ENCODE measurements at places on chromosomes 6 and 20. TPM values are rescaled to one million over a fixed set of nuclear protein-coding genes. Genes with fewer than 3 reads are reported as not detected.
A peak's percentile ranks its signal among the peaks of the same experiment; 100 is the strongest.

GRCh38 chr6:15426395-15426794 is 180.5 kb downstream of the JARID2 start:
- no peak overlapping the region for H3K27ac ChIP-seq
- no peaks in the 10 kb centered on the region for H3K4me1 ChIP-seq
- no peaks in the 10 kb centered on the region for H3K36me3 ChIP-seq
- no peaks in the 10 kb centered on the region for H3K27me3 ChIP-seq
- DNase-seq: no peak
- H3K4me3 ChIP-seq: no peak overlapping the region

DNA sequence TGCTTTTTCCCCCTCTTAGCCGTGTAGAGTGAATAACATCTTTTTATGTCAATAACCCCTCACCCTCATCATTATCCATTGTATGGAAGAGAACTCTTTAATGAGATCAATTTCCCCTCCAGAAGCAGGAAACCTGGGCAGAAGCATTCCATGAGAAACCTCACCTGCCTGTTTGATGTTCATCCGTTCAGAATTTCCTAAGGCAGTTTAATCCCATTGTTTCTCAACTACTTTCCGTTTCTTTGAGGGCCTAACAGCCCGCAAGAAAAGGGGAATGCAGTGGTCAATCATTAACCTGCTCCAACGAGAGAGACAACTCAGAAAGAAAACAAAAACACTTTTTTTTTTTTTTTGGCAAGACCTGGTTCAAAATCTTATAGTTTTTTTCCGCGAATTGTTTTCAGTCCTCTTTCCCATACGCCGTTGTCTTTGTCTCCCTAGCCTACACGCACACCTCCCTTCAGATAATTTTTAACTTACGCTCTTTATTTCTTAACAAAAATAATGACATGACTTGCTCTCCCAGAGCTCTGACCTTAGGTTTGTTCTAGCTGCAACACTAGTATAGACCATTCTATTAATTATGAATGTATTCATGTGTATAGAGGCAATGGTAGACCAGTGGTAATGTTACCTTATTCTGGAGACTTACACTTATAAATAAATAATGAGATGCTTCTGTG is 25.6 kb upstream of the ID4 start:
- peak overlapping the region; percentile 24 for H3K27ac ChIP-seq
- H3K36me3 ChIP-seq: no peaks in the 10 kb centered on the region
- no peaks in the 10 kb centered on the region for H3K4me1 ChIP-seq
- no peak for DNase-seq
- no peaks in the 10 kb centered on the region for H3K27me3 ChIP-seq

- DNase-seq: no peak
- no peak overlapping the region for H3K4me3 ChIP-seq
- H3K36me3 ChIP-seq: no peaks in the 10 kb centered on the region
These were observed 106.5 kb downstream of the AIG1 start for GRCh38 chr6:143167224-143167623.

DNA sequence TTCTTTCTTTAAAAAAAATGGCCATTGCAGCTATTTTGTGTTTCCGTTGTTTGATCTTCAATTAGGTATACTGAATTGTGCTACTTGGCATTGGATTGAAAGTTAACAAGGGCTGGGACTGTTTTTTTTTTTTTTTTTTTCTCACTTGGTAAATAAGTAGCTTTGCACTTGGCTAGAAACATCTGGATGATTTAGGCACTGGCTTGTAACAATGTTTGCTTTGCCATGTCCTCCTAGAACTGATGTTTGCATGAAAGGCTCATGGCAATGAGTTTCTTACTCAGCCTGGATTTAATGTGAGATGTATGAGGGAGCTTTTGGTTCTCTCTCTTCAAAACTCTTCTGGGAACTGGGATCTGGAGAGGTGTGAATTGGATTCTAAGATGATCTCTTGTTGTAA is 414.1 kb downstream of the CDH26 start:
- H3K27me3 ChIP-seq: no peaks in the 10 kb centered on the region
- no peak for DNase-seq
- no peaks in the 10 kb centered on the region for H3K4me1 ChIP-seq
- H3K4me3 ChIP-seq: no peak overlapping the region

DNA sequence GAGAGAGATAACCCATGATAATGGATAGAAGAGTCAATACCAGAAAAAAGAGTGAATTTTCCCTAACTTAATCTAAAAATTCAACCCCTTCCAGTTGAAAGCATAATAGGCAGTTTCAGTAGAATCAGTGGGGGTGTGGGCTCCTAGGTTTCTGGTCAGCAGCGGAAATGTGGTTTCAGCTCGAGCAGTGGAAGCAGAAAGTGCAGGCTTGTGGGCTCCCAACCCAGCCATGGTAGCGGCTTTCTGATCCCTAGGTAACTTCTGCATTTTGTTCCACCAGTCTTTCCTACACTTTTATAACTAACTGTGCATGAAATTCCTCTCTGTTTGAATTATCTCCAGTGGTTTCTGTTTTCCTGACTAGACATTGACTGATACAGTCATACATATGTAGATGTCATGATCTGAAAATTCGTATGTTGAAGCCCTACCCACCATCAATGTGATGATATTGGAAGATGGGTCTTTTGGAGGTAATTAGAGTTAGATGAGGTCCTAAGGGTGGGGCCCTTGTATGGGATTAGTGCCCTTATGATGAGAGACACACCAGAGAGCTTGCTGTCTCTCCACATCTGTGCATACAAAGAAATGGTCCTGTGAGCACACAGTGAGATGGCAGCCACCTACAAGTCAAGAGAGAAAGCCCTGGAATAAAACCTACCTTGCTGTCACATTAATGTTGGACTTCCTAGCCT is 6.5 kb upstream of the DDO start:
- no peak overlapping the region for H3K4me3 ChIP-seq
- DNase-seq: no peak
- H3K27ac ChIP-seq: no peak overlapping the region
- H3K4me1 ChIP-seq: no peaks in the 10 kb centered on the region
- peaks cover 40% of the 10 kb centered on the region for H3K27me3 ChIP-seq
- no peaks in the 10 kb centered on the region for H3K36me3 ChIP-seq

TUBE1 gene
- 22.3 TPM for total RNA-seq

TMEM74B gene
- 1.1 TPM for total RNA-seq

SNPH gene
- total RNA-seq: 6.4 TPM

OR2J3 gene
- total RNA-seq: not detected

All from Panc1 (cell line).